ENCODE measurements at places on chromosomes 11 and 22.

- no peak for DNase-seq
These were observed 29.8 kb upstream of the EED start for GRCh38 chr11:86214710-86215109.

GRCh38 chr11:35655856-35656255 is 6.7 kb upstream of the TRIM44 start:
- DNase-seq: peak; percentile 10

DNA sequence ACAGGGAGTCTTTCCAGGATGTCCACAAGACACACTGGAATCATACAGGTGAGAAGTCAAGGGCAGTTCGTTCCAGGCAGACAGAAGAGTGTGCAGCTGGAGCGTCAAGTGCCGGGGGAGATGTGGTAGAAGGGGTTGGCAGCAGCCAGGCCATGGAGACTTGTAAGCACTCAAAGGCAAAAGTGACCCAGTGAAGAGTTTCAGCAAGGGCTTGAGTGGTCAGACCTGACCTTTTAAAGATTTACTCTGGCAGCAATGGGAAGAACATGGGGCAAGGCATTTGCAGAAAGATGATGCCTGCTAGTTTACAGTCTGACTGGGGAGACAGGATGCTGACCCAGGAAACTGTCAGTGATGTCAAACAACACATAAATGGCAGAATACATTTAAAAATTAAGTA is 29.0 kb downstream of the P4HA3 start:
- DNase-seq: no peak

DNA sequence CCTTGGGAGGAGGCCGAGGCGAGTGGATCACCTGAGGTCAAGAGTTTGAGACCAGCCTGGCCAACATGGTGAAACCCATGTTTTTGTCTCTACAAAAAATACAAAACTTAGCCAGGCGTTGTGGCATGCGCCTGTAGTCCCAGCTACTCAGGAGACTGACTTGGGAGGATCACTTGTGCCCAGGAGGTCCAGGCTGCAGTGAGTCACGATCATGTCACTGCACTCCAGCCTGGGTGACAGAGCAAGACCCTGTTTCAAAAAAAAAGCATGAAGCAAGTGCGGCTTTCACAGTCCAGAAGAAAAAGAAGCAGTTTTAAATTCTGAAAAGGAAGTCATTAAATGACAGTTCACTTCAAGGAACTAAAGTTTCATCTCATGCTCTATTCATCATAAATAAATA is 7.1 kb upstream of the LTO1 start:
- DNase-seq: no peak

DNA sequence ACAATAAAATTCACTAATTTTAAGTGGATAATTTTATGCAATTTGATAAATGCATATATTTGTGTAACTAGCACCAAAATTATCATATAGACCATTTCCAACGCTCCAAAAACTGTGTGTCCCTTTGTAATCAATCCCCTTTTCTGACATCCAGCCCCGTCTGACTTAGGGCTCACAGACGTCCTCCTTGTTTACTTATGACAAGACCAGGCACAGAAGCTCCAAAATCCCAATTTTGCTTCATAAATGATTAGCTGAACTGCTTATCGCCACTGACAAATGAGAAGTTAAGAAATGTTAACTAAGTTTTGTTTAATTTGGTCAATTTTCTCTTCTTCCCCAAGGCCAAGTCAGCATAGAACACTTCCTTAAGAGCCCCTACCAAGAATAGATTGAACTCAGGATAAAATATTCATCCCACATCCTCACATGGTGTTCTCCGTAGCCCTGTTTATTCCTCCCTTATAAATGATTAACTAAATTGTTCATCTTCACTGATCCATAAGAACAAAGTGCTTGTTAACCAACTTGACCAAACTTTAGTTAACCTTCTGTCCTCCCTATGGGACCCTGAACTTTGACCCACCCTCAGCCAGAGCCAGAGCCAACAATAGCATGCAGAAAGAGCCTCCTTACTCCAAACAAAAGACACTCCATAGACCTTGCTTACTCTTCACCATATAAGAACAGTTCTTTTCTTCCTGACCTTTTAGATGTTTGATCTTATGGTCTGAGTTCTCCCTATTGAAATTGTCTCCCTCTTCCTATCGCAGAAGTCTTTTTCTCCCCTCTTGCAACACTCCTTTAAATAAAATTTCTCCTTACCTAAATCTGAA is 30.8 kb upstream of the GLYAT start:
- DNase-seq: no peak
